Chondrocyte (in vitro differentiated cells): ENCODE measurements at places on chromosomes 3 and 15. TPM values are rescaled to one million over a fixed set of nuclear protein-coding genes. Genes with fewer than 3 reads are reported as not detected.

Gene PARP15
- 0.10 TPM in 1 of 3 replicates, not detected in the others for total RNA-seq

Gene PROS1
- 24.5 to 32.6 TPM (median 25.6 TPM) in 3 replicates for total RNA-seq

Gene IP6K2
- total RNA-seq, result 68.8 to 109 TPM (median 72.3 TPM) in 3 replicates

Gene FHIT
- 2.5 to 3.8 TPM (median 3.4 TPM) in 3 replicates for total RNA-seq

DNA sequence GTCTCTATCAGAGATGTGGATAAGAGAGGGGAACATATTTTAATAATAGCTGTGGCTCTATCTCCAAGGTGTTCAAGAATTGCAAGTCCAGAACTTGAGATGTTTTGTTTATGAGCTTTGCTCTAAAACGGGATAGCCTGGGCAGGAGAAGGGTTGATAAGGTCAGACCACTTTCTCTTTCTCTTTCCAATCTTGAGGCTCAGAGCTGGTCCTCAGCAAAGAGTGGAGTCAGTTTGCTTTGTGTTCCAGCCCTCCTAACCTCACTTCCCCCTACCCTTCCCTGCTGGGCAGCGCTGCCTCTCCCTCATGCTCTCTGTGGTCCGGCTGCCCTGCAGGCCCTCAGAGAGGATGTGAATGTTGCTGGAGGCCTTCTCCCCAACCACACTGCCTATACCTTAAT lies 13.8 kb downstream of the KLHL6 start:
- DNase-seq, result no peak

DNA sequence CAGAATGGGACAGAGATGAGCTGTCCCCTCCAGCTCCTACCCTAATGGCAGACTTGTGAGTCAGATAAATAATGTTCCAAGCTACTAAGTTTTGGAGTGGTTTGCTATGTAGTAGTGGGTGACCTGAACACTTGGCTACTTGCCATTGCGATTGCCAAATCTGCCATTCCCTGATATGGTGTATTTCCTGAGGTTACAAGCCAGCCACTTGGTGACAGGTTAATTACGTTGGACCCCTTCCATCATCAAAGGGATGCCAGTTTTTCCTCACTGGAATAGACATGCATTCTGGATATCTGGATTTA lies 33.6 kb downstream of the MORF4L1 start:
- no peak for DNase-seq

DNA sequence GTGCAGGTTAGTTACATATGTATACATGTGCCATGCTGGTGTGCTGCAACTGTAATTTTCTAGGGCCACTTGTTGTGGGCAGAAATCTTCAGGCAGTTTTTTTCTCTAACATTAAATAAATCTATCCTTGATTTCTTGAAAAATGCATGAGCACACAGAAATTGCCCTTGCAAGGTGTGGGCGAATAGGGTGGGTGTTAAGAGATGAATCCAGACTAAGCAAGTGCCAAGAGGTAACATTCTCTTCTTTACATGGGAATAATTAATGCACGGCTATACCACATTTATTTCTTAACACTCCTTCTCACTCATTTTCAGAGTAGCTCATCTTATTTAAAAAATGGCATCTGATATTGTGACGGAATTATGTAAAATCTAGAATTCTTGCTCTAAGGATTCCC lies 719.6 kb downstream of the AGBL1 start:
- DNase-seq, result no peak

- DNase-seq, result no peak
Observed at GRCh38 chr3:5463991-5464390, 276.5 kb downstream of the EDEM1 start.

DNA sequence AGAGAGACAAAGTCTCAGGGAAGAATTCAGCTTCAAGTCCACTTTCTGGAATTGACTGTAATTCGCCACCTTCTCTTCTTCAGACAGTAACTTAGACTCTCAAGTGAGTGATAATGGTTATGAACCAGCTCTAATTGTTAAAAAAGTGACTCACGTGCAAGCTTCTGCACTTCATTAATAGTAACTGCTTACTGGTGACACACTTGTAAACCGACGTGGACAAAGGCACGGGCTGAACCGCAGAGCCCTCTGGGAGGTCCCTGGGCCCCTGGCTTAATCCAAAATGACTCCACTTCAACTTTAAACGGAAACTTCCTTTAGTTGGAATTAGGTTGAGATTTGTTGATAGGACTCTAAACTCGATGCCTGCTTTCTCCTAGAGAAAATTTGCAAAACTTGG lies 17.0 kb downstream of the MUC4 start:
- DNase-seq, result no peak

GRCh38 chr3:32226875-32227500 lies 11.5 kb upstream of the CMTM8 start:
- no peak for DNase-seq

DNA sequence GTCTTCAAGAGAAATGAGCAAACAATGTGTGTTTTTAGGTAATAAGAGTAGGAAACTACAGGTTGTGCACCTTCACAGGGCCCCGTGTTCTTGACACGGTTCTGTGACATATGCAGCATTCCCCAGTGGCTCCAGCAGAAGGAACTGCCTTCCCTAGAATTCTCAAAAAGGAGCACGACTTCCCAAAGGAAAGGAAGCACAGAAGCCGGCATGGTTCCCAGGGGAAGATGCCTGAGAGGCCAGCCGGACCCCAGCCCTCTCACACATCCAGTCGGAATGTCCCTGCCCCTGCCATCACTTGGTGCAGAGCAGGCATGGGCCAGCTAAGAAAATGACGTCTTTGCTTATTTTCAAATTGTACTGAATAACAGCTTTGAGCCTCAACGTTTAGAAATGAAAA lies 187.3 kb upstream of the NSMCE3 start:
- DNase-seq, result no peak

GRCh38 chr3:162170581-162170980 lies 674.0 kb downstream of the OTOL1 start:
- no peak for DNase-seq

GRCh38 chr15:89802231-89802928 lies 12.3 kb downstream of the ANPEP start:
- no peak for DNase-seq

- DNase-seq, result no peak
Observed at GRCh38 chr3:177607589-177607988, 410.3 kb upstream of the TBL1XR1 start.

DNA sequence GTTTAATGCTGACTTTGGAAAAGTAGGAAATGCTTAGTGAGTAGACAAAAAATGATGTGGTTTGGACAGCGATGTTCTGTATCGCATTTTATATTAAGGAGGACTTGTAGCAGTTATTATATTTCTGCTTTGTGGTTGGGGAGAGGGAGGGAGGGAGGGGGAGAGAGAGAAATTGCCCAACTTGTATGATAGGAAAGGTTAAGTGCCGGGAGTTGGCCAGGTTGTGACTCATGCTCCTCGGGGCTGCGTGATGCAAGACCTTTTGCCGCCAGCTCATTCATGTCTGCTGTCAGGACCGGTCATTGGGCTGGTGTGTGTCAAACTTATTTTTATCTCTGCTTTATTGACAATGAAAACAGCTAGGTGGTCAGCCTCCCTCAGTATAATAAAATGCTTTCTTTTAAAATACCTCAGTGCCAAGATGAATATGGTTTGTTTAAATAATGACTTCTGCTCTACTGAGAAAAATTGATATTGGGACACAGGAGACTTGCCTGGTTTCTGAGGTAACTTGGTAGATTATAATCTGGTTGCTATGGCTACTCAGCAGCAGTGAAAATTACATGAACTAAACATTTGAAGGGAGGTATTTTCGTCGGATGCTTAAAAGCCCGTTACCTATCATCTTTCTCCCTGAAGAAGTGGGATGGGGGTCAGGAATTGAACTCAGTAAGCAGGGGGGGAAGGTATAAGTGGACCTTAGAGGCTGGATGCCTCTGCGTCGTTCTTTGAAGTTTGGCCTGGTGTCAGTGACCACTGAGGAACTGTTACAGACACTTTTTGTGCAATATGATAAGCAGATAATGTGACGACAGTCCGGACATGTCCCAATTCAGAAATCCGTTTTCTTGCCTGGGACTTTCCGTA lies 90.7 kb downstream of the FNDC3B start:
- DNase-seq, result no peak

GRCh38 chr3:32438596-32439344 lies 47.1 kb downstream of the CMTM7 start:
- DNase-seq, result no peak

GRCh38 chr15:63234451-63234870 lies 42.9 kb upstream of the APH1B start:
- no peak for DNase-seq

GRCh38 chr3:167520266-167521005 lies 46.6 kb upstream of the SERPINI2 start:
- no peak for DNase-seq

GRCh38 chr3:25618028-25618427 lies 46.7 kb downstream of the TOP2B start:
- no peak for DNase-seq

- DNase-seq, result no peak
Observed at GRCh38 chr15:38130740-38131498, 121.7 kb upstream of the SPRED1 start.
